IPS DF 6.9 (cell line): ENCODE measurements at places on chromosomes 7 and 10.
A peak's percentile ranks its signal among the peaks of the same experiment; 100 is the strongest.

GRCh38 chr10:126402721-126403695, 14.7 kb upstream of the ADAM12 start:
- peaks cover 3% of the 10 kb centered on the region for H3K4me1 ChIP-seq
- H3K4me3 ChIP-seq: no peak overlapping the region
- no peaks in the 10 kb centered on the region for H3K36me3 ChIP-seq
- no peaks in the 10 kb centered on the region for H3K27me3 ChIP-seq
- no peak overlapping the region for H3K27ac ChIP-seq
- DNase-seq: no peak

- no peaks in the 10 kb centered on the region for H3K36me3 ChIP-seq
- H3K4me3 ChIP-seq: no peak overlapping the region
- peaks cover 11% of the 10 kb centered on the region; the same call in 1 of the 2 replicates for H3K4me1 ChIP-seq
- no peak overlapping the region for H3K27ac ChIP-seq
- H3K27me3 ChIP-seq: no peaks in the 10 kb centered on the region
These were observed 131.8 kb downstream of the LRRC4 start for GRCh38 chr7:127899411-127899810.

GRCh38 chr7:5712566-5712965, 68.9 kb downstream of the RNF216 start:
- no peak overlapping the region for H3K27ac ChIP-seq
- H3K4me3 ChIP-seq: no peak overlapping the region
- H3K36me3 ChIP-seq: no peaks in the 10 kb centered on the region; the same call in 1 of the 2 replicates
- DNase-seq: no peak
- no peaks in the 10 kb centered on the region for H3K27me3 ChIP-seq
- H3K4me1 ChIP-seq: no peaks in the 10 kb centered on the region

DNA sequence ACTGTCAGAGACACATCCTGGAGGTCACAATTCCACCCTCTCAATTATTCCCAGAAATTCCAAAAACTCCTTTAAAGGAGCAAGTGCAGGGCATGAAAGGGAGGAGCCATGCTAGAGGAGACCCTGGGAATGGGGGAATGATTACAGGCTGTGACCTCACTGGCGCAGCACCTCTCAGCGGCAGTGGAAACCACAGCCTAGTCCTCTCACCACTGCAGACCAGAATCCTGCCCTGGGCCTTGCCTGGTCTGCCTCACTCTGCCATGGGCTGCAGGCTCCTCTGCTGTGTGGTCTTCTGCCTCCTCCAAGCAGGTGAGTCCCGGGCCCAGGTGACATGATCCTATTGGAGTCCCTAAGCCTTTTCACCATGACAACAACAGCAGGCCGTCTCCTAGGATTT, 50.5 kb upstream of the PRSS58 start:
- DNase-seq: no peak
- no peak overlapping the region for H3K27ac ChIP-seq
- no peaks in the 10 kb centered on the region for H3K36me3 ChIP-seq
- no peaks in the 10 kb centered on the region for H3K27me3 ChIP-seq
- H3K4me1 ChIP-seq: no peaks in the 10 kb centered on the region

GRCh38 chr7:14309432-14309831, 320.0 kb upstream of the ETV1 start:
- H3K27me3 ChIP-seq: no peaks in the 10 kb centered on the region
- H3K36me3 ChIP-seq: no peaks in the 10 kb centered on the region
- no peak for DNase-seq
- no peak overlapping the region for H3K4me3 ChIP-seq
- no peak overlapping the region for H3K27ac ChIP-seq

DNA sequence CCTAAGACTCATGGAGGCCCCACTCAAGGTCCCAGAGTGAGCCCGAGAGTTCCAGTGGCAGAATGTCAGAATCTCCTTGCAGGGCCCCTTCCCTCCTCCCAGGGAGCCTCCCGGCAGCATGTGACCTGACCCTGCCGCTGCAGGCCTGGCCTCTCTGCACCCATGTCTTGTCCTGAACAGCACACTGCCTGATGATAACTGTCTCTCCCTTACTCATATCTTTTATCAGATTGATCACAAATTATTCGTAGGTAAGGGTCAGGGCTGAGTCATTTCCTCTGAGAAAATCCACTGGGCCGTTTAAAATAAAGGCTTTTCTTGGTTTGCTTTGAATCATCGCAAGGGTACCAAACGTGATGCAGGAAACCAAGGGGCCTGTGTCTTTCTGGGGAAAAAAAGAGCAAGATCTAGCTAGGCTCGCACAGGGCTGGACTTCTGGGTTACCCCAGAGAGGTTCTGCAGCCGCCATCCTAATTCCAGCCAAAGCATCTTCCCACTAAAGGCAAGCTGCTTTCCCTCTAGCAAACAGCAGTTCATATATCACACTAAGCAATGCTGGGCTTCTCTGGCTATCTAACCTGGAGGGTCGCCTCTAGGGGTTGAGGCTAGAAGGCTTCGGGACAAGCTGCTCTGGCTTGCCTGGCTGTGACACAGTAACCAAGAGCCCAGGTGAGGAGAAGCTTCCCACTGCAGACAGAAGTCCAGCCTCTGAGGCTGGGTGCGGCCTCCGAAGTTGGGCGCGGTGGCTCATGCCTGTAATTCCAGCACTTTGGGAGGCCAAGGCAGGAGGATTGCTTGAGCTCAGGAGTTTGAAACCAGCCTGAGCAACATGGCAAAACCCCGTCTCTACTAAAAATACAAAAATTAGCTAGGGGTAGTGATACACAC, 104.9 kb downstream of the SPDYE5 start:
- no peak overlapping the region for H3K27ac ChIP-seq
- H3K4me1 ChIP-seq: no peaks in the 10 kb centered on the region
- H3K4me3 ChIP-seq: no peak overlapping the region

GRCh38 chr7:100158229-100159098, at the start of gene TRAPPC14:
Gene TRAPPC14, minus strand, starts transcription at chr7:100158723. Its CDS starts 224 bp downstream, at chr7:100158499.
- peak within 1 kb of the TSS; percentile 80 for H3K4me3 ChIP-seq
- peak; percentile 82 for DNase-seq
- no peak within 1 kb of the TSS for H3K27ac ChIP-seq
- H3K36me3 ChIP-seq: peaks cover 24% of the 10 kb centered on the region
- no peaks in the 10 kb centered on the region; the same call in none of the 2 replicates for H3K4me1 ChIP-seq

DNA sequence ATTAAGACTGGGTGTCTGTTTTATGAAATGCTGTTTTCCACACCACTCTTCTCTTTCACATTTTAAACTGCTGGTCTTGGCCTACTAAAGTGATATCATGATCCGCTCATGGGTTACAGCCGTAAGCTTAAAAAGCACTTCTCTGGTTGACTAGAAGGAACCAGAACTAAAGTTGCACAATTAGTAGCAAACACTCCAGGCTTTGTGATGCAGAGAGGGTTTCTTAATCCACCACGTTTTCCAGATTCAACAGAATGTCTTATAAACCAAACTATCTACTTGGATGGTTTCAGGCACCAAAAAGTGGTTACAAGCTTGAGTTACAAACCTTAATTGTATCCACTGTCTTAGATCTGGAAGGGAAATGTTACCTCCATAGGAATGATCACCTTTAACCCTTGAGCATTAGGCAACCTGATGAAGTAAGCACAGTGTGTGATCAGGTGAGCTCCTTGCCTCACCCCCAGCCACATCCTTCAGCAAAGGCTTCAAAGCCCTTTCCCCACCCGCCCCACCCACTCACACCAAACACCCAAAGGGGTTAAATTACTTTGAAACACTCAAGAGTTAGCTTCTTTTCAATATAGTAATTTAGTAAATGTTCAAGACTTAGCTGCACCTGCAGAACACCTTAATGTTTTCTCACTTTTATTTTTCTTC, 3.5 kb downstream of the ELMO1 start:
- no peak overlapping the region for H3K27ac ChIP-seq
- H3K36me3 ChIP-seq: no peaks in the 10 kb centered on the region
- DNase-seq: no peak
- H3K4me1 ChIP-seq: no peaks in the 10 kb centered on the region
- no peaks in the 10 kb centered on the region for H3K27me3 ChIP-seq

GRCh38 chr10:85946713-85947326, 419.8 kb downstream of the GRID1 start:
- H3K4me1 ChIP-seq: no peaks in the 10 kb centered on the region
- no peak overlapping the region for H3K27ac ChIP-seq
- H3K4me3 ChIP-seq: no peak overlapping the region
- no peaks in the 10 kb centered on the region for H3K27me3 ChIP-seq

GRCh38 chr10:17841050-17841449, 31.9 kb downstream of the MRC1 start:
- no peak overlapping the region for H3K4me3 ChIP-seq
- no peak for DNase-seq
- no peaks in the 10 kb centered on the region for H3K4me1 ChIP-seq
- no peaks in the 10 kb centered on the region for H3K27me3 ChIP-seq

GRCh38 chr10:28411648-28412047, 108.8 kb upstream of the MPP7 start:
- H3K36me3 ChIP-seq: no peaks in the 10 kb centered on the region
- H3K27ac ChIP-seq: no peak overlapping the region
- no peak overlapping the region for H3K4me3 ChIP-seq
- no peaks in the 10 kb centered on the region for H3K27me3 ChIP-seq
- DNase-seq: no peak
- H3K4me1 ChIP-seq: no peaks in the 10 kb centered on the region

GRCh38 chr7:41367967-41368882, 334.7 kb downstream of the INHBA start:
- H3K27ac ChIP-seq: no peak overlapping the region
- no peaks in the 10 kb centered on the region for H3K4me1 ChIP-seq
- no peak for DNase-seq
- H3K27me3 ChIP-seq: no peaks in the 10 kb centered on the region

DNA sequence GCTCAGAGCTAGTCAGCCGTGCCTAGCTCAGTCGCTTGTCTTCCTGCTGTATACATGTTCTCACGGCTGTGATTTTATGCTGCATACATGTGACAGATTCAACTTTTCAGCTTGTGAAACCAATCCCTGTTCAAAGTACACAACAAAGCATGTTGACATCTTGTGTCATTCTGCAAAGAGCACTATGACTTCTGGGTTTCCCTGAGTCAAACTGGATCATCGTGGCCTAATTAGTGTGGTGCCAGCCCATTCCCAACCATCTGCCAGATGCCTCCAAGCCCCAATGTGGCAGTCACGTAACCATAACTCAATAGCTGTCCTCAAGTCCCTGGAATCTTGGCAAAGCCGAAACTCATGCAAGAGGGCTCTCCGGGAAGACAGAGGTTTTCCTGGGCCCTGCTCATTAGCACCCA, 144.8 kb downstream of the MYOF start:
- peaks cover 1% of the 10 kb centered on the region; the same call in 1 of the 2 replicates for H3K4me1 ChIP-seq
- H3K27ac ChIP-seq: no peak overlapping the region
- H3K36me3 ChIP-seq: no peaks in the 10 kb centered on the region
- no peak for DNase-seq

DNA sequence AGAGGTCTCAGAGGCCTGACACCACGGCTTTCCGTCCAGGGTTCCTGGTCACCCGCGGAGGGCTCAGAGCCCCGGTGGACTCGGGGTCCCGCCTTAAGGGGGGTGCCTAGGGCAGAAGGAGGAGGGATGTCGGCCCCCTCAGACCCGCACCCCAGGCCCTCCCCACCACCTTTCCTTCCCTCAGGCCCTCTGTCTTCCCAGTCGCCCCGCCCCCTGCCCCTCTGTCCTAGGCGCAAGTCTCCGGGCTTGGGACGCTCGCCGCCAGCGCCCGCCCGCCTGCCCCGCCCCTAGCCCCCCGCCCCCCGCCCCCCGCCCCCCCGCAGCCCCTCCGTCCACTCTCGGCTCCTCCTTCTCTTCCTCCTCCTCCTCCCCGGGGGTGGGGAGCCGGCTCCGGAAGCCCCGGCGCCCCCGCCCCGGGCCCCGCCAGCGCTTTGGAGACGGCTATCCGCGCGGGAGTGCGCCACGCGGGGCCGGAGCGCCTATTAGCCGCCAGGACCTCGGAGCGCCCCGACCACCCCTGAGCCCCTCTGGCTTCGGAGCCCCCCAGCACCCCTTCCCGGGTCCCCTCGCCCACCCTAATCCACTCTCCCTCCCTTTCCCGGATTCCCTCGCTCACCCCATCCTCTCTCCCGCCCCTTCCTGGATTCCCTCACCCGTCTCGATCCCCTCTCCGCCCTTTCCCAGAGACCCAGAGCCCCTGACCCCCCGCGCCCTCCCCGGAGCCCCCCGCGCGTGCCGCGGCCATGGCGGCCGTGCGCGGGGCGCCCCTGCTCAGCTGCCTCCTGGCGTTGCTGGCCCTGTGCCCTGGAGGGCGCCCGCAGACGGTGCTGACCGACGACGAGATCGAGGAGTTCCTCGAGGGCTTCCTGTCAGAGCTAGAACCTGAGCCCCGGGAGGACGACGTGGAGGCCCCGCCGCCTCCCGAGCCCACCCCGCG, at the start of gene AEBP1:
Gene AEBP1 (plus strand): TSS at position 423 of the 937 bp plus-strand sequence. CDS start 321 bp downstream, at position 744.
- H3K36me3 ChIP-seq: 0 out of 2 replicates have a peak, but pooled peaks cover 3% of the 10 kb centered on the region
- no peak within 1 kb of the TSS for H3K27ac ChIP-seq
- no peaks in the 10 kb centered on the region for H3K27me3 ChIP-seq

DNA sequence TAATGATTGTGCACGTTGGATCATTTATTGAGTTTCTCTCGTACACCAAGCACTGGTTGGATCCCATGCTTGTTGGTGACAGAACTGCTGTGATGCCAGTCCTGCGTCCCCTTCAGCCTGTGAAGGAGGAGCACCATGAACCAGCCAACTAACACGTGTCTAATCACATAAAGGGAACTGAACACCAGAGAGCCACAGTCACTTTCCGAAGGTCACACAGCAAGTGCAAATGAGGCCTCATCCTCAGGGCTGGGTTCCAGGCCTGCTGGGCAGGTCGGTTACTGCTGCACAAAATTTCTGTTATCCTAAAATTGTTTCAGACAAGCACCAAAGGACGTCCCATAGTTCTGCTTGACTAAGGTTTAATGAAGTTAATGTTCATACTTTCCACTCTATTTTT, 332.0 kb upstream of the ZNF32 start:
- no peak overlapping the region for H3K4me3 ChIP-seq
- DNase-seq: no peak
- no peak overlapping the region for H3K27ac ChIP-seq
- H3K4me1 ChIP-seq: no peaks in the 10 kb centered on the region

DNA sequence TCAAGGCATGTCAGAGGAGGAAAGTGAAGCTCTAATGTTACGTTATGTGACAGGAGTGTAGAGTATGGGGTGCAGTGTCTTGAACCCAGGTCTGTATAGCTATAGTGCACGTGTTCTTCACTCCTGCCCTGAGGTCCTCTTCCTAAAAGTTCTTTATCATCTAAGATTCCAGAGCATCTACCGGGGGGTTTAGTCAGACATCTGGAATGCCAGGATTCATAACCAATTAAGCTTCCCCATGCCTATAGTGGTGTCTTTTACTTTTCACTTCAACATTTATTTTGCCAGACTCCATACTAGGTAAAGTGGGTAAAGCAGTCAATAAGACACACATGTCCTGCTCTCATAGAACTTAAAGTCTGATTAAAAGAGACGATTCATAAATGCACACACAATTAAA, 22.4 kb downstream of the PPP1R3C start:
- no peaks in the 10 kb centered on the region for H3K36me3 ChIP-seq
- no peak for DNase-seq
- no peak overlapping the region for H3K27ac ChIP-seq
- no peak overlapping the region for H3K4me3 ChIP-seq
- no peaks in the 10 kb centered on the region for H3K4me1 ChIP-seq
